ENCODE measurements at places on chromosomes 7 and 10.
A peak's percentile ranks its signal among the peaks of the same experiment; 100 is the strongest.

DNA sequence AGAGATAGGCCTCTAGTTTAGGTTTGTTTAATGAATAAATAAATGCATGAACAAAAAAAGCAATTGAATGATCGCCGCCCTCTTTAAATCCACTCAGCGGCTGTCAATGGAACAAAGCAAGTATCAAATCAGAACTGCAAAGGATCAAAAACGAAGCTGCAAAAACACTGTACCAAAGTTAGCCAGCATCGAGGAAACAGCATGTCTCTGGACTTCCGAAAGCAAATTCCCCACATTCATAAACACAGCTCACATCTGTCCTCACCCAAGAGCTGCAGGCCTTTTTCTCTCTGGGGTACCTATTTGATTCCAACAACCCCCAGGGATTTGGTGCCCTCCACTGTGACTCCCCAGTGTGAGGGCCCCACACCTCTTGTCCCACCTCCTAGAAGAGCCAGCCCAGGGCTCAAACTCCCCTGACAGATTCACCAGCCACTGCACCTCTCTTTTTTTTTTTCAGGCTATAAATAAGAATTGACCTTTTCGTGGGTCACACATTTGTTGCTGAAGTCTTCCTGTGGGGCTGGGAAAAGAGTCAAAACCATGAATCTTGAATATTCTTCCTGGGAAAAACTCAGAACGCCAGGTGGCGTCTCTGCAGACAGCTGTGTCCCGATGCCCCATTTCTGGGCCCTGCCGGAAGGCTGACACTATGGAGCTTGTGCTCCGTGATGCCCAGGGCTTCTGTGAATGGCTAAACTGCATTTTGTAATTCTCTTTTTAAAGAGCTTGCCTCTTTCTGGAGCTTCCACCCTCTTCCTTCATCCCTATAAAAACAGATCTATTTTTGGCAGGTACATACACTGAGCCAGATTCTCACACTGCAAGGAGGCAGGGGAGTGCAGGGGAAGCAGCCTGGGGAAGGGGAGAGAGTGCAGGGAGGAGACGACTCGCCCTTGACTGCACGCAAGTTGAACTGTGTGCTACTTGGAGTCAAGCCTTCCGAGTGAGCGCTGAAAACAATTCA lies 51.7 kb downstream of the HSPA12A start:
- no peak for DNase-seq

- no peak for DNase-seq
Measured at GRCh38 chr10:59234816-59235429, 58.5 kb downstream of the PHYHIPL start.

DNA sequence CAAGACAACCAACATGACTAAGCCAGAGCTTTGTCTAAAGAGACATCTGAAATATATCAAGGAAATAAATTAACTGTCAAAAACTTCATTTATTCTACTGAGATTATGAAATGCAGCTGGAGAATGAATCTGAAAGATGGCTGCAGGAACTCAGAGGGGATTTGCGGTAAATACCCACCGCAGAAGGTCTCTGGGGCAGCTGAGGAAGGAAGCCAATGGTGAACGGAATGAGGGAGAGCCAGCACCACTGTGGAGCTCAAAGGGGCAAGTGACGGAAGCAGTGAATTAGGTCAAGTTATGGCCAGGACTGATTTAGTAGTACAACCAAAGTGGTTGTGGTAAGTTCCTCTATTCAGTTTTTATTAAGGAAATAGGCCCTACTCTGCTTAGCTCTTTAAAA lies 215.3 kb upstream of the GLI3 start:
- no peak for DNase-seq

GRCh38 chr10:77101341-77101740 lies 536.3 kb downstream of the KCNMA1 start:
- DNase-seq, result no peak

GRCh38 chr10:113297226-113297625 lies 255.6 kb upstream of the HABP2 start:
- DNase-seq, result no peak

DNA sequence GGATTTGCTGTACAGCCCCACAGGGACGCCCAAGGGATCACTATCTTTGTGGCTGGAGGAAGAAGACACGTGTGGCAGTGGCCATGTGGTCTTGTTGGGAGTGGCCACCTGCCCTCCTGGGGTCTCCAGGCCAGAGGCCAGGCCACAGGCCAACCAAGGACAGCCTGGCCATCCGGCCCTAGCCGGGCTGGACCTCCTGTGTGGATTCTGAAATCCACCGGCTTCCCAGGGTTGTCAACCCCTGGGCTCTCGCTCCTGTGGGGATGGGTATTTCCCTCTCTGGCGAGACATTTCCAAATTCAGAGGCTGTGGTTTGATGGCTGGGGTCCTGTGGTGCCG lies 31.5 kb upstream of the CFAP46 start:
- no peak for DNase-seq

- DNase-seq, result no peak
Measured at GRCh38 chr10:74600170-74600569, 226.2 kb upstream of the KAT6B start.

GRCh38 chr10:21803374-21803773 lies 200.2 kb downstream of the DNAJC1 start:
- DNase-seq, result no peak

- DNase-seq, result no peak
Measured at GRCh38 chr7:28115261-28115660, 65.3 kb downstream of the JAZF1 start.

GRCh38 chr7:77353407-77353721 lies 62.8 kb downstream of the GSAP start:
- no peak for DNase-seq

- DNase-seq, result no peak
Measured at GRCh38 chr10:122689146-122689820, 10.4 kb downstream of the C10orf120 start.

- no peak for DNase-seq
Measured at GRCh38 chr7:32941681-32942414, 15.4 kb upstream of the FKBP9 start.

DNA sequence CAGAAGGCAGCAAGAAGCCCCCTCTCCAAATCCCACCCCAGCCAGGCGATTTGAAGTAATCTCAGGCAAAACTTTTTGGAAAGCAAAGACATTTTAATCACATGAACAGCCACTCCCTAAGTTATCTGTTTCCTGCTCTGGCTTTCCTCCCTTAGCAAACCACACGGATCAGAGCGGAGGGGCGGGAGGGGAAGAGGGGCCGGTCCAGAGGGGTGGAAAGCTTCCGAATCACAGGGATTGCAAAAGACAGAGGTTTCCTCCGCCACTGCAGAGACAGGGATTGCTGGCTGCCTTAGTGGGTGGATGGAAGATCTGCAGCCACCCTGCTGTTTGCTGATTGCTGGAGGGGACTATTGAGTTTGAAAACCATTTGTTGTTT lies 41.2 kb downstream of the ZCCHC24 start:
- no peak for DNase-seq

DNA sequence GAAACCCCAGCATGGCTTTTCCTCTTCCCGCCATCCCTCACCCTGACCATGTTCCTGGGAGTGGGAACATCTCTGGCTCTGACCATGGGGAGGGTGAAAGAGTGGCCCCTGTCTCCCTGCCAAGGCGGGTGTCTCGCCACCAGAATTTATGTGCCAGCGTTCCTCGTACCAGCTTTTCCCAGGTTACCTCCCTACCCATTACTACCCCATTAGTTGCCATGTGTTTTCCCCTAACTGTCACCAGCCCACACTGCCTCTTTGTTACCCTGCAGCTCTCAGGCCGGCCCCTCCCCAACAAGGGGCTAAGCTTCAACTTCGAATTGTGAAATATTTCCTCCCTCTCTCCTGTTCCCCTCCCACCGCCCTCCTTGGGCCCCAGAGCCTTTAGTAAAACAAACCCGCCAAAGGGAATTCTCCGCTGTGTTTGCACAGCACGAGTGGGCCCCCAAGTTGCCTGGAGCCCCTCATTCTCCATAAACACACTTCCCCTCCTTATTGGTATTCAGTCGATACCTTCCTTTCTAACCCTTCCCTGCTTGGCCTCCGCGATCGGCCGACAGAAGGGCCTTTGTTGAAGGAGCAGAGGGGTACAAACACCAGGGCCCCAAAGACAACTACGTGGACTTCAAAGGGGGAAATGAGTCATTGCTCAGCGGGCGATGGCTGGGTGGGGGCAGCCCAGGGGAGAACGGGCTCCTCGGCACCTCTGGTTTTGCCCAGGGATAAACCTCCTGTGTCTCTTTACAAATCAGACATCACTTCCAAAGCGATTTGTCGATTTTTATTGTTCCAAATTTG lies 45.5 kb downstream of the SLIT1 start:
- DNase-seq, result no peak

GRCh38 chr10:130901311-130902165 lies 410.0 kb downstream of the TCERG1L start:
- no peak for DNase-seq

GRCh38 chr7:74092321-74092963 lies 8.8 kb downstream of the LIMK1 start:
- DNase-seq, result no peak

GRCh38 chr7:157952050-157952667 lies 615.4 kb downstream of the DNAJB6 start:
- no peak for DNase-seq

DNA sequence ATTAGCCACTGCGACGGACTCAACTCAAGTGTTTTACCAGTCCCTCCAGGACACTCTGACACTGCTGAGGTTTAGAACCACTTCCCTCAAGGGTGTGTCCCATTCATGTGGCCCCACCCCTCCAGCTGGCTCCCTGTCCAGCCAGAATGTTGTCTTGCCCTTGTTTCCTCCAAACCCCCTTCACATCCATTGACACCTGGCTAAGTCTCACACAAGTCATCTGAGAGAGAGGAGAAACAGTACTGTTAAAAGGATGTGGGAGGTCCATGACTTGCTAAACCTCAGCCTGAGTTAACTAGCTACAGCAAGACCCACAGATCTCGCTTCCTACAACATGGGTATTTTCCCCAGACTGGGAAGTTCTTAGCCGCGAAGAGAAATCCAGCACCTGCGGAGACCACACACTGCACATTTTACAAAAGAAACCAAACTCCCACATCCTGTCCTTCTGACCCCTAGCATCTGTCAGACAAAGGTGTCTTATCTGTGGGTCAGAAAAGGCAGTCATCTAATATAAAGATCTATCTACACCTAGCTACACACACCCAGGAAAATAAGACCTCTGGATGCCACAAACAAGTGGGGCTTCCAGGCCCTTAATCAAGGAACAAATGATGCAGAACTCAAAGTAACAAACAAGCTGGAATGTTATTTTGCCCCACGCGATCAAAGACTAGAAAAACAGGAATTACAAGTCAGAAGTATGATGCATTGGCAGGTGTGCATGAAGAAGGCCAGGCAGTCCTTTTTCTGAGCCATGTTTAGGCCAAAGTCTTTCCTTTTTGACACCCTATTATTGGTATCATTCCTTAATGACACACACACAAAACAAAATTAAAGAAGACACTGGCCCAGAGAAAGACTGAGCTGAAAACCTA lies 13.9 kb downstream of the OSBPL3 start:
- peak; percentile 32 for DNase-seq

GRCh38 chr10:125144693-125145623 lies 15.4 kb downstream of the CTBP2 start:
- no peak for DNase-seq

DNA sequence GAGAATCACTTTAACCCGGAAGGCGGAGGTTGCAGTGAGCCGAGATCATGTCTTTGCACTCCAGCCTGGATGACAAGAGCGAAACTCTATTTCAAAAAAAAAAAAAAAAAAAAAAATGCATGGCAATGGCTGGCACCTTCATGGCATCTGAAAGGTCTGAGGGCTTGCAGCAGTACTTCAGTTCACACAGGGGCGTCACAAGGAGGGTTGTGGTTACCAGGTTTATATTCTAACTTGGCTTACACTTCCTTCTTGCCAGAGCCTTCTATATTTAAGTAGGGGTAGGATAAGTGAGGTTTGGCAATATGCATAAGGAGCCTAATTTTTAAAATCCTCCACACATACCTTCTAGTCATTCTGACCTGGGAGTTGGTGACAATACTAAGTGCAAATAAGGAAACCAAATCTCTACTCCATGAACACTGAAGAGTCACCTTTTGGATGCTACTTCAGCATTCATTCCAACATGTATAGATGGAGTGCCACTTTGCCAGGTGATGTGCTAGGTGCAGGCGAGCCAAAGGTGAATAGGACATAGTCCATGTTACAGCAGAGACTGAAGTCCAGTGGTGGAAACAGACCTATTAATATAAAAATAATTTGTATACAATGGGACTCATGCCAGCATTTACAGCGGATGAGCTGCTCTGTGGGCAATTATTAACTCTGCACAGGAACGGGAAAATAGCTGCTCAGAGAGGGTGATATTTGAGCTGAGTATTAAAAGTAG lies 57.8 kb upstream of the PDCD4 start:
- DNase-seq, result no peak

DNA sequence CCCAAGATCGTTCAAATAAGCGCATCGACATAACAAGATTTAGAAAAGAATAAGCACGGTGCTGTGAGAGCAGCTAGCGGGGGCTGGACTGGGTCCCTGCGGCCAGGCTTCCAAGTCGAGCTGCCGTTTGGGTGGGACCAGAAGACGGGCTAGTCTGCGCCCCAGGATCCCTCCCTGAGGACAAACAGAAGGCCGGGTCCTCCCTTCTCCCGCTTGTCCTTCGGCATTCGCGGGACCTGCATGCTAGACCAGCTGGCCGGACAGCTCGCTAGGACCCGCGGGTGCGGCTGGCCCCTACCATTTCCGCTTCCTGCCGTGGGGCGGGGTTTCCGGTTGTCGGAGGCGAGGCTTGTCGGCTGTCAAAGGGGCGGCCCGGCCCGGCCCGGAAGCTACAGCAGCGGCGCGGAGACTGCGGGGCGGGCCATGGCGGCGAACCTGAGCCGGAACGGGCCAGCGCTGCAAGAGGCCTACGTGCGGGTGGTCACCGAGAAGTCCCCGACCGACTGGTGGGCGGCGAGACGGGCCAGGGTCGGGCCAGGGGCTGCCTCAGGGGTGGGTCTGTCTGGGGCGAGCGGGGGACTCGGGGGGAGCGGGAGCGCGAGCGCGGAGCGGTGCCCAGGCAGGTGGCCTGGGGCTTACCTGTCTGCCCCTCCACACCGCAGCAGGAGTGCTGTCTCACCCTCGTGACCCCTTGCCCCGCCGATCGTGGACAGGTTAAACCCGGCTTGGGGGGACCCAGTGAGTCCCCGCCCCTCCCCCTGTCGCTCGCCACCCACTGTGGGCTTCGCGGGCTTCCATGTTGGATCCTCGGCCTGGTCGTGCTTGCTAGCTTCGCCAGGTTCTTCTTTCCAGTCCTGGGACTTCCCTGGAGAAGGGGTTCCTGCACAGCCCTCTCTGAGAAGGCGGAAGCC lies at the start of gene DBNL:
TSS of gene DBNL (plus strand) at position 388 of the 911 bp plus-strand sequence. CDS start at position 424, 36 bp downstream.
- peak; percentile 79 for DNase-seq

DNA sequence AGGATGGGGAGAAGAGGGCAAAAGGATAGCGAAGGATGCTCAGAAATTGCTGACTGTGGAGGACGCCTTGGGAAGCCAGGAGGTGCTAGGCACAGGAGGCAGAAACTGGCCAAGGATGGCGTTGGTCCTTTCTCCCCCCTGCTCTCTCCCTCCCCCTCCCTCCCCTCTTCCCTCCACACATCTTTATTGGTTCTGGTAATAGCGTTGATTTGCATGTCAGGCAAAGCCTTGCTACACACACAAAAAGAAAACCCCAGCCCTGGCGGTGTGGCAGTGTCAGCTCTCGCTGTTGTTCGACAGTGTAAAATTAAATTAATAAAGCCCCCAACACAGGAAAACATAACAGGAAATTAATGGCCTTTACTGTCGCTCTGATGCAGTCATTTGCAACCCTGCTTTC lies 47.2 kb downstream of the PAX2 start:
- DNase-seq, result no peak

GRCh38 chr7:122219253-122219865 lies 75.3 kb upstream of the AASS start:
- DNase-seq, result no peak

- DNase-seq, result no peak
Measured at GRCh38 chr7:65951837-65952578, 30.0 kb downstream of the GUSB start.

GRCh38 chr7:132424821-132425724 lies 151.2 kb downstream of the PLXNA4 start:
- no peak for DNase-seq

- no peak for DNase-seq
Measured at GRCh38 chr7:41198502-41198901, 504.4 kb downstream of the INHBA start.
